ENCODE measurements at places on chromosomes 5 and 9.

GRCh38 chr5:167716126-167716775, 575.2 kb upstream of the WWC1 start:
- DNase-seq, result no peak

DNA sequence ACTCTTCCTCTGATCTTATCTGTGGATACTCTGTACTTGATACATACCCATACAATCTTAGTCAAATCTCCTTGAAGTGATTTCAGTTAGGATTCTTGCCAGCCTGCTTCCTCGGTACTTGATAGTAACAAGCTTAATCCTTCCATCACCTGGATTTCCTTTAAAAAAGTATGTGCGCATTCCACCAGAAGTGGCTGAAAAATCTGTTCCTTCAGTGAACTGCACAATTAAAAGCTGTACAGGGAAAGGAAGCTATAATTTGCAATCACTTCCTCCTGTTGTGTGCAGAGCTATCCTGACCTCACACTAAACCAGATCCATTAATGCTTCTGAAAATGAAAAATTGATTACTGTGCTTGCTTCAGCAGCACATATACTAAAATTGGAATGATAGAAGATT, 47.3 kb downstream of the PWWP2A start:
- no peak for DNase-seq

- no peak for DNase-seq
Observed at GRCh38 chr9:98134702-98135557, 15.9 kb upstream of the TRIM14 start.

DNA sequence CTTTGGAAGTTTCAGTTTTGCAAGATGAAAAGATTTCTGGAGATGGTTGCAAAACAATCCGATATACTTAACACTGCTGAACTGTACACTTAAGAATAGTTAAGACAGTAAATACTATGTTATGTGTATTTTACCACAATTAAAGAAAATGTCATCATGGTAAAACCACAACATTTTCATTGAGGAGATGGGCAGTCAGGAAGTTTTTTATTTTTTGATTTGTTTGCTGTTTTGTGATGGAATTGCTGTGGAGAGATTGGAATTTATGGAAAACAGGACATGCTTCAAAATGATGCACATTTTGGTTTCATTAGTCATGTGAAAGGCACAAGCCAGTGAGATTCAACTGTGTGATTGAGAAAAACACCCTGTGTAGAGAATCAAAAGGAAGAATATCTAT, 90.5 kb upstream of the AGXT2 start:
- DNase-seq, result no peak

- DNase-seq, result no peak
Observed at GRCh38 chr5:74239261-74239660, 401.3 kb downstream of the ENC1 start.
